NCI-H446 treated with DMSO at 0.1 percent for 48 hours (cell line): ENCODE measurements at places on chromosomes 5 and 9.
A peak's percentile ranks its signal among the peaks of the same experiment; 100 is the strongest.

DNA sequence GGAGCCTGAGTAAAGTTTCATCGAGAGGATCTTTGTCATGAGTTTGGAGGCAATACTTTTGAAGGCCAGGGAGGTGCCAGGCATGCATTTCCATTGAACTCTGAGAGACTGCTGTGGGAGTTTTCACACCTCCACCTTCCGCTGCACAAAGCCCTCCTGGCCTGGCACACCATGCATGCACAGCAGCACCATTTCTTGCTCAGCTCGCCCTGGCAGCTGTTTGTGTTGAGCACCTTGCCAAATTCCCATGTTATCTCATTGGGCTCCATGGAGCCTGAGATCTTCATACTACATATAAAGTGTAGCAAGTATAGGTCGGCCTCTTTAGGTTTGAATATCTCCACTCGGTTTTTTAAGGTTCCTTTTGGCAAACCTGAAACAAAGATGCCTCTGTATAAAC lies 125.7 kb upstream of the CLINT1 start:
- no peak for DNase-seq

- DNase-seq = no peak
Measured at GRCh38 chr5:42772265-42772993, 15.8 kb downstream of the CCDC152 start.

DNA sequence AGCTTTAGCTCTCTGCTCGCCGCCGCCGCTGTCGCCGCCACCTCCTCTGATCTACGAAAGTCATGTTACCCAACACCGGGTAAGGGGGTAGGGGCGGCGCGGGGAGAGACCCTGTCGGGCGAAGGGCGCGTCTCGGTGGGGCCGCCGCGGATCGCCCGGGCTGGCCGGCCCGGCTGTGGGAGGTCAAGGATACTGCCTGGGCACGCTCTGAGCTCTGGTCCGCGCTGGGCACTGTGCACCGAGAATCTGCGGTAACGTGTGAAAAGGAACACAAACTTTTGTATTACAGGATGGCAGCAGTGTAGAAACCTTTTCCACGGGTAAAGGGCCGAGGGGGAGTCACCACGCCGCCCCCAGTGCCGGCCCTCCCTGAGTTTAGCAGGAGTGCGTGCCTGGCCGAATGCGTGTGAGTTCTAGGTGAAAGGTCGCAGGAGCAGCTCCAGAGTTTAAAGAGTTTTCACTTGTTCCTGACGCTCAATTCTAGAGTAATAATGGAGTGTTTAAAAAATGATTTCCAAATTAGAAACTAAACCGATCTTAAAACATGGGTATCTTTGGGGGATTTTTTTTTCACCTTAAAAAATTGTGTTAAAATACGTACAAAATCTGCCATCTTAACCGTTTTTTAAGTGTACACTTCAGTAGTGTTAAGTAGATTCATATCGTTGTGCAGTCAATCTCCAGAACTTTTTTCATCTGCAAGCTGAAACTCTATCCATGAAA lies at the start of gene HSDL2:
HSDL2 (plus strand) TSS at position 7 of the 723 bp plus-strand sequence; CDS start at position 63, 56 bp downstream.
- DNase-seq = no peak

DNA sequence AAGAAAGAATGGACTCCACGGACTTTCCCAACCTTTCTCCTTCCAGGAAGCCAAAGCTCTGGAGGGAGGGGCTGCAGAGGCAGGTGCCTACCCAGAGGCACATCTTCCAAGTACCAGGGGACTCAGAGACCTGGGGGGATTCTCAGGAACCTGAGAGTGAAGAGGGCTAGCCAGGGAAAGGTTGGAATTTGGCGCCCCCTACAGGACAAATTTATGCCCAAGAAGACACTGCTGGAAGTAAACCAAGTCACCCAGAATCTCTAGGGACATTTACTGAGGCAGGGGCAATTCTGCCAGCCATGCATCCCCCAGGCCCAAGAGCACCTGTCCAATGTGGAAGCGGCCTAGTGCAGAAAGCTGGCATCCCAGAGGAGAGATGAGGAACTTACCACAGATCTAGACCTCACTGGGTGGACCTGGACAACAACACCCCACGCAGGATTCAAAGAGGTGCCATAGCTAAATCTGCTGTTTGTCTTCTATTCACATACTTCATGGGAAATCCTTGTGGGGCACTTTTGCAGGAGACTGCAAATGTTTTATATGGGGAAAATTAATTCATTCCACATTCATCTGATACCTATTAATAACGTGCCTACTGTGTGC lies 25.9 kb upstream of the IDNK start:
- peak; percentile 0 for DNase-seq

GRCh38 chr5:82815871-82816270 lies 261.3 kb downstream of the TMEM167A start:
- DNase-seq = no peak

- DNase-seq = no peak
Measured at GRCh38 chr5:15103130-15103529, 231.6 kb upstream of the ANKH start.
